ENCODE measurements at places on chromosomes 13 and 19.
A peak's percentile ranks its signal among the peaks of the same experiment; 100 is the strongest.

DNA sequence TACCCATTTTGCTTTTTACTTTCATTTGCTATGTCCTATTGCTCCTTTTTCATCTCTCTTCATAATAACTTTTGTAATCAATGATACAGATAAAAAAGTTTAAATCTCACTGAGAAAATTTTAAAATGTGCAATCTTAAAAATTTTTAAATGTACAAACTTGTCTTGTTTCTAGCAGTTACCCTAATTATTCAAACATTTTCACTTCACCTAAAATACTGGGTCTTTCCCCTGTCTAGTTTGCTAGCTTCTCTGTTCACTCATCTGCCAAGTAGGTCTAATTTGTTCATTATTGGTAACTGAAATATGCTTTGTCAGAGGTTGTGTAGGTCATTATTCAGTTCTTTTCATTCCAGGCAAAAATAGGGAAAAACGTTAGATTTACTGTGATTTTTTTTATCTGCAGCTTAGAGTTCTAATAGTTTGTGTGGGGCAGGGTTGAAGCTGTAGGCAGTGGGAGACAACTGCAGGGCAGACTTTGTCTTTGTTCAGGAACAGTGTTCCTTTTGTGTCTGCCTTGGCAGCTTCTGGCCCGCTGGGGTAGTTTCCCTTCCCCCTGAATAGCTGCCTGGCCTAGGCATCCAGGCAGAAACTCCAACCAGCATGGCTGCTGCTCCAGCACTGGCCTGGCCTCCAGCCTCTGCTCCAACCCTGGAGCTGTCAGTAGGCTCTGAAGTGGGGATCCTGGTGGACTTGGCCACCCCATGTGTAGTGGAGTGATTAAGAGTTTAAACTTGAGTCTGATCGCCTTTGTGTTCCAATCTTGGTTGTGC is 48.5 kb downstream of the WDFY2 start:
- DNase-seq, result no peak

DNA sequence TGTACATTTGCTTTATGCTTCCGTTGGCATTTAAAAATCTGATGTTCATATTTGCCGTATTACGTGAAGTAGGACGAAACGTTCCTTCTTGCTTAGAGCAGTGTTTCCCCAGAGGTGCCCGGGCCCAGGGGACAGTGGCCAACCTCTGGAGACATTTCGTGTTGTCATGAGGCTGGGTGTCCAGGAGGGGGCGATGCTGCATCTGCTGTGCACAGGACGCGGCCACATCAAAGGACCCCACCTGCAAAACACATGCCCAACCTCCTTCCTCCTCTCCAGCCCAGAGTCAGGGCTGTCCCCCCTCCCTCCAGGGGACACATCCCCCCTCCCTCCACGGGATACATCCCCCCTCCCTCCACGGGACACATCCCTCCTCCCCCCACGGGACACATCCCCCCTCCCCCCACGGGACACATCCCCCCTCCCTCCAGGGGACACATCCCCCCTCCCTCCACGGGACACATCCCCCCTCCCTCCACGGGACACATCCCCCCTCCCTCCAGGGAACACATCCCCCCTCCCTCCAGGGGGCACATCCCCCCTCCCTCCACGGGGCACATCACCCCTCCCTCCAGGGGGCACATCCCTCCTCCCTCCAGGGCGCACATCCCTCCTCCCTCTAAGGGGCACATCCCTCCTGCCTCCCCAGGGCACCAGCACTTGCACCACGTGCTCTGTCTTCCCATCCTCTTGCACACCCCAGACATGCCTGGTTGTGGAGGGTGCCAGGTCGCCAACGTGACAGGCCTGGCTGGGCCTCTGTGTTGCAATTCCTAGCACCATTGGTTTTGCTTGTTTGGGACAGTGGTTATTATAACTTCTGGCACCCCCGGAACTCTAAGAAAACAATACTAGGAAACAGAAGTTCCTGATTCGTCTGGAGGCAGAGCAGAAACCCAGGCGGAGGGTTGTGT is 46.7 kb downstream of the GAS6 start:
- peak; percentile 52 for DNase-seq

GRCh38 chr13:114315074-114315785 is 927 bp downstream of the CHAMP1 start:
- DNase-seq, result no peak

- DNase-seq, result no peak
Measured at GRCh38 chr13:25116044-25116443, 20.1 kb downstream of the PABPC3 start.

DNA sequence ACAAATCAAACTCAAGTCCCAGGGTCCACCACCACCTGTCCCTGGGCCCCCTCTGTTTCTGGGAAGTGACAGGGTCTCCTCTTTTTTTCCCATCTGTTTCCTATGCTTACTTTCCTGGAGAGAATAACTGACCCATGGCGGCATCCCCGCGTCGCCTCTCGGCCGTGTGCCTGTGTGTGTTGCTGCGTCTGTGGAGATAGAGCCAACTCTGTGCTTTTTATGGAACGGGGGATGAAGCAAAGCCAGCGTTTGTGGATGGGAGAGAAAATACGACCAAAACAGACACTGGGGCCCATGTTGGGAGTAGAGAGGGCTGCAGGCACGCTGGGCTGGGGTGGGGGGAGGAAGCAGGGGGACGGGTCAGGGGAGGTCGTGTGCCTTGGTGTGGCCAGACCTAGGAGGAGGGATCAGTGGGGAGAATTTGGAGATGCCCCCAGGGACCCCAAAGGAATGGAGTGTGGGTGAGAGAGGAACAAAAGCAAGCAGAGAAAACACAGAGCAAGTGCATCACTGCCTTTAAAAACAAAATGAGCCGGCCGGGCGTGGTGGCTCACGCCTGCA is 16.6 kb downstream of the PLK5 start:
- no peak for DNase-seq

- no peak for DNase-seq
Measured at GRCh38 chr13:111893607-111894443, 173.1 kb upstream of the SOX1 start.

DNA sequence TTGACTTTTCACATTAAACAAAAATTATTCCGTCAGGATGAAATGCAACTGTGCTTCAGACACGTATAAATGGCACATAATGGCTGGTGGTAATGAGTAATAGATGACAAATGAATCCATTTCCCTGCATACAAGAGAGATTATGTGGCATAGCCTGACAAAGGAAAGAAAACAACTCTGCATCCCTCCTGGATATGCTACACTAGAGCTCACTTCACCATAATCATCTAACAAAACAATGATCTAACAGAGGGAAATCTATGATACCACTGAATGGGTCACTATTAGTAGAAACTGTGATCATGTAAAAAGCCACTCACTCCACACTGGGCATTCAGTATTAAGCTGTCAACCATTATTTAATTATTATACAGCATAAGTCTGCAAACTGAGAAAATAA is 1498.4 kb downstream of the EFNB2 start:
- DNase-seq, result no peak

DNA sequence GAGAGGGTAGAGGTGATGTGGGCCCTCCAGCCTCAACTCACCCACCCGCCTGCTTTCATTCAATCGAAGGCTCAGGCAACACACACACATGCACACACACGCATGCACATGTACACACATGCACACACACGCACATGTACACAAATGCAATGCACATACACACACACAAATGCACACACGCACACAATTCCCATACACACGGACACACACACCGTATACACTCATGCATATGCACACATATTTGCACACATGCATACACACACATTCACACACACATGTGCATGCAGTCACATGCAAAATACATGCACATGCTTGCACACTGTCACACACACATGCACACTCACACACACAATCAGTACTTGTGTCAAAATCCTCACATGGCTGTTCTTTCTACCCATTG is 55.9 kb upstream of the SPACA7 start:
- no peak for DNase-seq

DNA sequence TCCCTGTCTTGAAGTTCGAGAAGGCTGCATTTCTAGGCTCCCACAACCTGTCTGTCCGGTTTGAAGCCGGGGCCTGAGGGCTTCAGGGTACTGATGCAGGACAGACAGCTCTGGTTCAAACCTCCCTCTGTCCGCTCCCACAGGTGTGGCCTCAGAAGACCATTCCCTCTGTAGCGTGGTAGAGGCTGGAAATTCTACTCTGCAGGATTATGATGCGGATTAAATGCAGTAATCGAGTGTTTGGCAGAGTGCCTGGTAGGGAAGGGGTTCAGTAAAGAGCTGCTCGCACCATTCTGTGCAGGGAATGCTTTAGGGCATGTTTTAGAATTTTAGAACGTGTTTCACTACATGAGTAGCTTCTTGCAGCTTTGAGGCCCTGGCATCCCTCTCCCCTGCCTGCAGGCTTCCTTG is 30.5 kb downstream of the PPP1R37 start:
- no peak for DNase-seq

All from amniotic stem cell (primary cell).